ENCODE measurements at places on chromosomes 3 and 15.

DNA sequence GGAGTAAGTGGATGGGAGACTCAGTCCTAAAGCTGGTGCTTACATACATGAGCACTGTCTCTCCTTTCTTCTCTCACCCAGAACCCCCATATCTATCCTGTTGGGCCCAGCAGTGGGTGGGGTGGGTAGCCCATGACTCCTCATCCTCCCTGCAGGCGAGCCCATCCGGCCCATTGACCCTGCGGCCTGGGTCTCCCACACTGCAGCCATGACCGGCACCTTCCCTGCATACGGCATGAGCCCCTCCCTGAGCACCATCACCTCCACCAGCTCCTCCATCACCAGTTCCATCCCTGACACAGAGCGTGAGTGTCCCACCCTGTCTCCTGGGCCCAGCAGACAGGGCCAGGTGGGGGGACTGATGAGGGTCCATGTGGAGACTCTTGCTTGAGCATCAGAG lies 8.0 kb upstream of the AP2M1 start:
- no peaks in the 10 kb centered on the region for H3K4me1 ChIP-seq
- DNase-seq = no peak
- no peak overlapping the region for H3K27ac ChIP-seq
- no peaks in the 10 kb centered on the region for H3K27me3 ChIP-seq
- no peak overlapping the region for H3K4me3 ChIP-seq
- H3K36me3 ChIP-seq = peaks cover 27% of the 10 kb centered on the region

DNA sequence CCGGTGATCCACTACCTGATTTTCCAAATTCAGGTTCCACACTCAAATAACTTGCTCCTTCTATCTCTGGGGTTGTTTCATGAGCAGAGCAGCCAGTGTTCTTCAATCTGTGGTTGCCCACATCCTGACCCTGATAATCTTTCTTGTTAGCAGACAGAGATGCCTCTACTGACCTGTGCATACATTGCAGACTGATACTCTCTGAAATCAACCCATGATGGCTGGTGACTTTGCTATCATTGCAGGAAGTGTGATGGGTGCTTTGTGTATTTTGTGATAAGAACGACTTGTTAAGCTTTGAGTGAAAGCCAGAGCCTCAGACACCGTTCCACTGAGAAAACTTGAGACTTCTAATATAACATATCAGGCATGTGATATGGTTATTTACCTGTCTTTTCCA lies 39.9 kb downstream of the GATM start:
- H3K36me3 ChIP-seq = no peaks in the 10 kb centered on the region
- H3K4me1 ChIP-seq = peaks cover 3% of the 10 kb centered on the region
- no peaks in the 10 kb centered on the region for H3K27me3 ChIP-seq
- no peak overlapping the region for H3K4me3 ChIP-seq
- no peak overlapping the region for H3K27ac ChIP-seq
- no peak for DNase-seq

GRCh38 chr3:134072881-134073582 lies 43.3 kb upstream of the SLCO2A1 start:
- no peaks in the 10 kb centered on the region for H3K36me3 ChIP-seq
- H3K27me3 ChIP-seq = peaks cover 3% of the 10 kb centered on the region
- no peak for DNase-seq

DNA sequence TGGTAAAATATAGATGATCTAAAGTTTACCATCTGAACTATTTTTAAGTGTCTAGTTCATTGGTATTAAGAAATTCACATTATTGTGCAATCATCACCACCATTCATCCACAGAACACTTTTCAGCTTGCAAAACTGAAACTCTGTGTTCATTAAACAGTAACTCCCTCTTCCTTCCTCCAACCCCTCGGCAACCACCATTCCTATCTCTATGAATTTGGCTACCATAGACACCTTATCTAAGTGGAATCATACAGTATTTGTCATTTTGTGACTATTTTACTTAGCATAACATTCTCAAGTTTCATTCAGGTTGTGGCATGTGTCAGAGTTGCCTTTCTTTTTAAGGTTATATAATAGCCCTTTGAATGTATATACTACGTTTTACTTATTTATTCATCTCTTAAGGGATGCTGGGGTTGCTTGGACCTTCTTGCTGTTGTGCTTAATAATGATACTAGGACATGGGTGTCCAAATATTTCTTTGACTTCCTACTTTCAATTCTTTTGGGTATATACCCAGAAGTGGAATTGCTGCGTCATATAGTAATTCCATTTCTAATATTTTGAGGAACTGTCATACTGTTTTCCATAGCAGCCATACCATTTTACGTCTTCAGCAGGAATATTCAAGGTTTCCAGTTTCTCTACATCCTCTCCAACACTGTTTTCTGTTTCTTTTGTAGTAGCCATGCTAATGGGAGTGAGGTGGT lies 20.9 kb downstream of the KAT2B start:
- no peak for DNase-seq
- H3K27ac ChIP-seq = peak overlapping the region; percentile 41
- H3K4me3 ChIP-seq = no peak overlapping the region
- peaks cover 38% of the 10 kb centered on the region for H3K4me1 ChIP-seq
- H3K27me3 ChIP-seq = no peaks in the 10 kb centered on the region

DNA sequence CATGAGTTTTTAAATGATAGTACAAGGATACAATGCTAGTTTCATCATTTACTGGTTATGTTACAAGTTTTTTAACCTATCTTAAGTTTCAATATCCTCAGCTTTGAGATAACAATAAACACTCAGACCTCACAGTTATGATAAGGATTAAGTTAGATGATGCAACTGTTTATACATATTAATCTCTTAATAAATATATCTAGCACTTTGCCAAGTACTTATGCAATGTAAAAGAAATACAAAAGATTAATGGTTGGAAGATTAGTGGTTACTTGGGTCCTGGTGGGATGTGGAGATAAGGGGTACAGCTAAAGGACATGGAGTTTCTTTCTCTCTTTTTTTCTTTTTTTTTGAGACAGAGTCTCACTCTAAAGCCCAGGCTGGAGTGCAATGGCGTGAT lies 12.0 kb downstream of the SPPL2A start:
- H3K27ac ChIP-seq = no peak overlapping the region
- H3K36me3 ChIP-seq = peaks cover 9% of the 10 kb centered on the region
- peaks cover 4% of the 10 kb centered on the region for H3K4me1 ChIP-seq
- H3K27me3 ChIP-seq = no peaks in the 10 kb centered on the region
- no peak for DNase-seq

DNA sequence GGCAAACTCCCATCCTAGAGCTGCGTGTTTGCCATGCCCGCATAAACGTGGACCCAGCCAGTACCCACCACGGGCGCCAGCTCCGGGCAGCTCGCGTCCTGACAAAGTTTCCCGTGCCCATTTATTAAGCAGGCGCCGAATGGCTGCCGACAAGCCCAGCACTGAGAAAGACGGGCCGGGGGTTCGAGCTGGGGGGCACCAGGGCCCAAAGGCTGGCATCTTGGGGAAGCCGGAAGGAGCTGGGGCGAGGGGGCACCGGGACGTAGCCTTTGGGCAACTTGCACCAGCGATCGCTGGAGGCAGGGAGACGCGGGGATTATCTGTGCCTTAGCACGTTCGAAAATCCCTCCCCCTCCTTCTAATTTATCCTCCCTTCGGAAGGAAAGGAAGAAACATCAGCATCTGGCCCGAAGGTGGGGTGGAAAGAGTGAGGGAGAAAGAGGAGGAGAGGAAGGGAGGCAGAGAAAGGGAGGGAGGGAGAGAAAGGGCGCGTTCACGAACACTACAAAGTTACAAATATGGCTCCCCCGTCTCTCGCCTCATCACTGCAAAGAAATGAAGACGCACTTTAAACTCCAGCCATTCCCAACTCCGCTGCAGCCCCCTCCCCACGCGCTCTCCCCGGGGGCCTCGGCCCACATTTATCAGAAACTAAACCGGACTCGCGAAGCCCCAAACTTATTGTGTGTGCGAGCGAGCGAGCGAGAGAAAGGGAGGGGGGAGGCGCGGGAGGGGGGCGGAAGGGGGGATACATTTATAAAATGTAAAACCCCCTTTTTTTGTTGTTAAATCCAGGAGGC lies 1.0 kb downstream of the ANP32A start:
- no peaks in the 10 kb centered on the region for H3K27me3 ChIP-seq
- peak overlapping the region; percentile 87 for H3K27ac ChIP-seq
- peak overlapping the region; percentile 98 for H3K4me3 ChIP-seq

DNA sequence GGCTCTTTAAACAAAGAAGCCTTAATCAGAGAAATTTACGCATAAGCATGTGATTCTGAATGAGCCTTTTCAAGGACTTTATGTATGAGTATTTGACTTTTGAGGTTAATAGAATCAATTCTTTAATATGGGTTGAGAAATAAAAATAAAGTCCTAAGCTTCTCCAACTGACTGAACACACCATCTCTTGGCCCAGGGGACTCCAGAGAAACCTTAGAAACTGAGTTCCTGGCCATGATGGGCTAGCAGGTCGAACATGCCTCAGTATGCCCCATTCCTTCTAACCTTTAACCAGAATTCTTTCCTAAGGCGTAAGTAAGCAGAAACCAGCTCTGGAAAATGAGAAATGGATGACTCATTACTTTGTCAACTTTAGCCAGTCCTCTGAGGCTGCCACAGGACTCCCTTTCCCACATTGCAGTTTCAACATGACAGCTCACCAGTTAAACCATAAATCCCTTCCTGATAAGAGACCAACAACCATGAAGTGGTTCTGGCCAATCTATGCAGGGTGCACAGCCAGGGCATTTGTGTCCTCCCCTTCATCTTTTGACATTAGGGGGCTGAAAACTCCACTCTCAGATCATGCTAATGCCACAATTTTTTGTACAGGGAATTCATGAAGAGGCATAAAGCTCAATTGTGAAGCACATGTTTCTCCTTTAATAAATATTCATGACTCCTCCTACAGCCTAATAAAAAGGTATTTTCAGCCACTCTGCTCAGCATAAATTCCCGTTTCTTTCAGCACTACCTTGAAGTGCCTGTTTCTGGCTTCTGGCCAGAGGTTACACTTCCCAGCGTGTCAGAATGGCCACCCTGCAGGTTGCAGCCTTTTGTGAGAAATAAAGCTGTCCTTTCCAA lies 33.3 kb downstream of the TM4SF18 start:
- H3K27me3 ChIP-seq = no peaks in the 10 kb centered on the region
- H3K4me1 ChIP-seq = no peaks in the 10 kb centered on the region
- no peaks in the 10 kb centered on the region for H3K36me3 ChIP-seq
- H3K27ac ChIP-seq = no peak overlapping the region
- DNase-seq = no peak

DNA sequence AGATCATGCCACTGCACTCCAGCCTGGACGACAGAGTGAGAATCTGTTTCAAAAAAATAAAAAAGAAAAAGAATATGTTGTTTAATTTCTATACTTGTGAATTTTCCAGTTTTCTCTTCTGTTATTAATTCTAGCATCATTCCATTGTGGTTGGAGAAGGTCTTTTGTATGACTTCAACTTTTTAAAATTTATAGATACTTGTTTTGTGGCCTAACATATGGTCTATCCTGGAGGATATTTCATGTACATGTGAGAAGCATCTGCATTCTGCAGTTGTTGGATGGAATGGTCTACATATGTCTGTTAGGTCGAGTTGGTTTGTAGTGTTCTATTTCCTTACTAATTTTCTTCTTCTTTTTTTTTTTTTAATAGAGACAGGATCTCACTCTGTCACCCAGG lies 35.6 kb downstream of the MAP1A start:
- no peak overlapping the region for H3K4me3 ChIP-seq
- peaks cover 2% of the 10 kb centered on the region for H3K36me3 ChIP-seq
- H3K27me3 ChIP-seq = no peaks in the 10 kb centered on the region
- DNase-seq = no peak
